Liver (tissue), 10 donors: ENCODE measurements at places on chromosomes 13 and 19. TPM values are rescaled to one million over a fixed set of nuclear protein-coding genes. Genes with fewer than 3 reads are reported as not detected.

GARRE1 gene
- 6.4 TPM for polyA plus RNA-seq

IRF2BP1 gene
- polyA plus RNA-seq: 4.9 TPM

GRCh38 chr13:66974174-66974573 lies 256.0 kb downstream of the PCDH9 start:
- H3K27me3 ChIP-seq: no peaks in the 10 kb centered on the region
- no peak overlapping the region for H3K27ac ChIP-seq
- H3K36me3 ChIP-seq: no peaks in the 10 kb centered on the region

DNA sequence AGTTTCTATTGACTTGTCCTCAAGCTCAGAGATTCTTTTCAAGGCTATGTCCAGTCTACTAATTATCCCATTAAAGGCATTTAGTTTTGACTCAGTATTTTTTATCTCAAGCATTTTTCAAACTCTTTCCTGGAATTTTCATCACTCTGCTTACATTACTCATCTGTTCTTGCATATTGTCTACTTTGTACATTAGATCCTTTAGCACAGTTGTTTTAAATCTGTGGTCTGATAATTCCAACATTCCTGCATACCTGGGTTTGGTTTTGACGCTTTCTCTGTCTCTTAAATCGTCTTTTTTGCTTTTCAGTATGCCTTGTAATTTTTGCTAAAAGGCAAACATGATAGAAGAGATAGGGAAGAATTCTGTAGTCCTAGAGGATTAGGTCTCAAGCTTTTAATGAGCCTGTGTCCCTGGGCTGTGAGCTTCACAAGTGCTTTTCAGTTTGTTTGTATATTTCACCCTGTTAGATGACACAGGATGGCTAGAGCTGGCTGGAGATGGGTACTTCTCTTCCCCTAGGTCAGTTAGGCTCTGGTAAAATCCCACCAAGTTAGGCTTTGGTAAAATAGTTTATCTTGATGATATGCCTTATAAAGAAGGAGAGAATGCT lies 46.1 kb upstream of the GPC6 start:
- H3K4me1 ChIP-seq: no peaks in the 10 kb centered on the region
- no peak overlapping the region for H3K4me3 ChIP-seq
- H3K27ac ChIP-seq: no peak overlapping the region
- H3K27me3 ChIP-seq: no peaks in the 10 kb centered on the region
- no peak for DNase-seq

- H3K36me3 ChIP-seq: no peaks in the 10 kb centered on the region
- peak overlapping the region; percentile 33 for H3K4me3 ChIP-seq
- peaks cover 5% of the 10 kb centered on the region for H3K4me1 ChIP-seq
- DNase-seq: no peak
- H3K27ac ChIP-seq: no peak overlapping the region
- H3K27me3 ChIP-seq: no peaks in the 10 kb centered on the region
Observed at GRCh38 chr13:39284801-39285388, 246.6 kb downstream of the NHLRC3 start.

DNA sequence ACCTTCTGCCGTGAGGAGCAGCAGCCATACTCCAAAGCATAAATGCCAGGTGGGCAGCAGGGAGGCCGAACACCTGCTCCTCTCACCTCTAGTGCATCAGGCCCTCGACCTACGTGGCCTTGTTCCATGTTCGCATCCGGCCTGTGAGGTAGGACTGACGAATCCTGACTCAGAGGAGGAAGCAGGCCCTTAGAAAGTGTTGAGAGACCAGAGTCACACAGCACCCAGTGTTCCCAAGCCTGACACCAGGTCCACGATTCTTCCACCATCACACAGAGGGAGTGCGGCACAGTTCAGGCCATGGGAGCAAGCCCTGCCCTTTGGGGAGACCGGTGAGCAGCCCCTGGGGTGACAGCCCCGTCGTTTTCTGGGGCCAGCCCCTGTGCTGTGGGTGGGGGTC lies 14.7 kb downstream of the ATP12A start:
- no peak for DNase-seq
- no peak overlapping the region for H3K27ac ChIP-seq
- H3K27me3 ChIP-seq: peaks cover 9% of the 10 kb centered on the region
- no peak overlapping the region for H3K4me3 ChIP-seq
- no peaks in the 10 kb centered on the region for H3K36me3 ChIP-seq
